ENCODE measurements at places on chromosomes 16 and 17.

DNA sequence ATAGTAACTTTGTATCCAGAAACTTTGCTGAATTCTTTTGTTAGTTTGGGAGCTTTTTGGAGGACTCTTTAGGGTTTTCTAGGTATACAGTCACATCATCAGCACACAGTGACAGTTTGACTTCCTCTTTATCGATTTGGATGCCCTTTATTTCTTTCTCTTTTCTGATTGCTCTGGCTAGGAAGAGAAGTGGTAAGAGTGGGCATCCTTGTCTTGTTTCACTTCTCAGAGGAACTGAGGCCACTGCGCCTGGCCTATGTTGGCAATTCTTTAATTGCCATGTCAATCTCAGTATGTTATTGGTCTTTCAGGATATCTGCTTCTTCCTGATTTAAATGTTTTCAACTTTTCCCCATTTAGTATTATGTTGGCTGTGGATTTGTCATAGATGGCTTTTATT lies 24.6 kb downstream of the ATF7IP2 start:
- DNase-seq, result no peak

- no peak for DNase-seq
Observed at GRCh38 chr16:22050963-22051362, 41.4 kb upstream of the VWA3A start.

DNA sequence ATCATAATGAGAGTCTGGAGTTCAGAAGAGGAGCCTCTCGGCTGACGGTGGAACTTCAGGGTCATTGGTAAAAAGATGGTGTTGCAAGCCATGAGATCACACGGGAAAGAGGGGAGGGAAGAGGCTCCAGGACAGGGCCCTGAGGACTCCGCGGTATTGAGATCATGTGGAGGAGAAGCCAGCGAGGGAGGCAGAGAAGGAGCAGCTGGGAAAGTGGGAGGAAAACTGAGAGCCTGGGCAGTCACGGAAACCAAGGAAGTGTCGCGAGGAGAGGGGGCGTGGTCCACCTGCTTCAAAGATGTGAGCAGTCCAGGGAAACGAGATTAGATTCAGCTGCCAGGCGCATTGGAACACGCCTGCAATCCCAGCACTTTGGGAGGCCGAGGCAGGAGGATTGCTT lies 27.7 kb upstream of the SBK1 start:
- DNase-seq, result no peak

- no peak for DNase-seq
Observed at GRCh38 chr16:72474501-72475123, 302.7 kb upstream of the PMFBP1 start.

DNA sequence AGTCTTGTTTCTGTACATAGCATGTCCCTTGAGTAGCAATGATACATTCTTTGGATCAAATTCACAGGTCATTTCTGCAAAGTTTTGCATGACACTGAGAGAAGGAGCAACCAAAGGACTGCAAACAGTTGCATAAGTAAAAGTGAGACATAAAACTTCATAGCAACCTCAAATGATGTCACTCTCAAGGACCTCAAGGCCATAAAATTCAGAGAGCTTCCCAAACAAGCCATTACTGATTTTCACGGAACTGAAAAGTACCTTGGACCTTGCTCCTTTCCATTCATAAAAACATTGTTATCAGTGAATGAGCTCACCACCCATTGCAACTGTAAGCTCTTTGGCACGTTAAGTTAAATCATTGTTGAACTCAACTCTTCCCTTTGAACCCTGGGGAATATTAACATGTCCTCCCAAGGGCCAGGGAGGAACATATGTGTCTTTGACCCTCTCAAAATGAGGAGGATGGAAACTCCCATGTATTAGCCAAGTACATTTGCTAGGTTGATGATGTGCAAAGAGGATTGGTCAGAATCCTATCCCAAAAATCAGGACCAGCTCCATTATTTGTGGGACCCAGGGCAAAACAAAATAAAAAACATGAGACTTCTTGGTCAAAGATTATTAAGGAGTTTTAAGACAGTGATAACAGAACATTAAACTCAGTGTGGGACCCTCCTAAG lies 275.0 kb upstream of the DYNLRB2 start:
- no peak for DNase-seq

- DNase-seq, result no peak
Observed at GRCh38 chr17:57823469-57824401, 26.1 kb downstream of the MRPS23 start.

DNA sequence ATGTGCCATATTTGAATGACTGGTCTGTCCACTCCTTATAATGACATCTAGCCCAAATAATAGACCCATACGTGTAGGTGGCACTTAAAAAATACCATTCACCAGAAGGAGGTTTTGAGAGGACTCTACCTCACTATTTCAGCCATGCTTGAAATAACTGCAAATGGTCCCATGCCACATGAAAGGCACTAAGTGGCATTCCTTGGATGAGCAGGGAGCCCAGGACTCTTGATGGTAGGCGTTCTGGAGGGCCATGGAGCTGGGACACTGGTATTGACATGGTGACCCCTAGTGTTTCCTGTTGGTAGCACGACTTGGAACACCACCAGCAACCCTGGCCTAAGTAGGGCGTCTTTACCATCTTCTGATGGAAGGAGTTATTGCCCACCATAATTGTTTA lies 148.7 kb upstream of the ZFHX3 start:
- DNase-seq, result peak; percentile 2

Measured in activated T-cell treated with anti-CD3 and anti-CD28 coated beads for 48 hours (primary cell).